ENCODE measurements at places on chromosomes 1 and 21.
A peak's percentile ranks its signal among the peaks of the same experiment; 100 is the strongest.

- DNase-seq = no peak
Measured at GRCh38 chr1:107870696-107871095, 94.3 kb downstream of the VAV3 start.

GRCh38 chr1:103467100-103467499, 58.4 kb upstream of the RNPC3 start:
- DNase-seq = no peak

DNA sequence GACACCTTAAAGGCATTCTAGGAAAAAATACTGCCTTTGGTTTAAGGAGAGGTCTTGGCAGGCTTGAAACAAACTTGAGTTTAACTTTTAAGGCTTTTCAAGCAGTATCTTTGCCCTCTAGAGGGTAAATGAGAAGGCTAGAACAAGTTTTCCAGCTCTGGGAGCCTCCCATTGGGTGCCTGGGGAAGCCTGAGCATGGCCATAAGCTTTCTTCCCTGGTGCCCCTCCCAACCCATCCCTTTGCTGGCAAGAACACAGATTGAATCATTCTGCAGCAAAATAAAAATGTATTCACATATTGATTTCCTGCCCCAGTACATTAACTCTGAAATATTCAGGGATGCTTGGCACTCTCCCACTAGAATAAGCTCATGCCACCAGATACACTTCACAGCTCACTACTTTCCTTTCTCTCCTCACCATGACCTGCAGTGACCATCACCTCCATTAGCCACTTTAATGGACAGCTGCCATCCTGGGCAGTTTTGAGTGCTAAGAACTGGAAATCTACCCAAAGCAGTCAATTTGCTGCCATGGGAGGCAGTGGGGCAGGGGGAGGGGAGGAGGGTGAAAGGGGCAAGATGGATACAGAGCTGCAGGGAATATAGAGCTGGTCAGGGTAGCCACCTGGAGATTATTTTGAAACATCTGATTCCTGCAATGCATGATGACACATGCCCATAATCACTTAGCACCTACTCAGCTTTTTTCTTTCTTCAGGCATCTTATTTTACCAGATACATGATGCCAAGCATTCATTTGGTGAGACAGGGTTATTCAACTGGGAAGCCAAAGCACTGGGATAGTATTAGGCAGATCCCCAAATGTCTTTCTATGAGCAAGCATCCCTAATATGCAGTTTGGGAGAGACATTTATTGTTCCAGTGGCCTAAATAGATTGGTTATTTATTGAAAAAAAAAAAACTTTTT, 140.6 kb downstream of the SYT2 start:
- no peak for DNase-seq

DNA sequence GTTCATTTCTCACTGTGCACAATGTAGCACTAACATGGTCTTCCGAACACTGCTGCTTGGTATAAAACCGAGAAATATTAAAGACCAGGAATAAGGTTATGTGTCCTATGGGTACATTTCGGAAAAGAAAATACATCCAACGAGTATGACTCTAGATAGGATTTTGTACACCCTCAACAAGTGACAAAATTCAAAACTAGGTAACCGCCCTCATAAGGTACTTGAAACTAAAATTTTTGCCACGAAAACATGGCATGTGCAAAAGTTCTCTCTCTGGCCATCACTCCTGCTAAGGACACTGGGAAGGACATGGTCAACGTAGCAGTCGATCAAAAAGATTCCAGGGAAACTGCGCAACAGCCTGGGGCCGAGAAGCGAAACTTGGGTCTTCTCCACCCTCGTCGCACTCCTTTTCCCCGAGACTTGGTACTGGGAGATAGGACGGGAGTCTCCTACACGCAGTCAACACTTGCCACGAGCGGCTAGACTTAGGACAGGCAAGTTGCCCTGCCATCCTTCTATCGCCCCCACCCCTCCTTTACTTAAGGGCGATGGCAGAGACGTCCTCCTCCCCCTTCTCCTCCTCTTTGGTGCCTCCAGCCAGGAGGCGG, 338 bp upstream of the TOR1AIP1 start:
- DNase-seq = peak; percentile 63

- no peak for DNase-seq
Measured at GRCh38 chr1:208841436-208841835, 597.3 kb upstream of the PLXNA2 start.

DNA sequence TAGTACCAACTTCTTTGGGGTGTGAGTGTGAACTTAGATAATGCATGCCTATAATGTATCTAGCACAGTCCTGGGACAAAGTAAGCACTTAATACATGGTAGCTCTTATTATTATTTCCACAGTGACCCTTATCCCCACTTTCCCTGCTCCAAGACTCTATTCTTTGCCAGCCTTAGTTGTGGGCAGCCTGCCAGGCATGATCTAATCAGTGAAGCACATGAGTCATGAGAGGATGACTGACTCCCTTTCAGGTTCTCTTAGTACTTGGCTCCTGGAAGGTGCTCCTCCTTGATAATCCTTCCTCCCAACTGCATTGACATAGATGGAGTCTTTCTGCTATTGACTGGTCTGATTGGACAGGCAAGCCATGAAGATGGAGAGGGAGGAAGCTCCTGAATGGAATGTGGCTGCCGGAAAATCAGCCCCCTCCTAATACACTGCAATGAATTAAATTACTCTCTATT, 17.4 kb upstream of the GNG12 start:
- no peak for DNase-seq

GRCh38 chr1:171800342-171800741, 18.9 kb downstream of the METTL13 start:
- DNase-seq = no peak

DNA sequence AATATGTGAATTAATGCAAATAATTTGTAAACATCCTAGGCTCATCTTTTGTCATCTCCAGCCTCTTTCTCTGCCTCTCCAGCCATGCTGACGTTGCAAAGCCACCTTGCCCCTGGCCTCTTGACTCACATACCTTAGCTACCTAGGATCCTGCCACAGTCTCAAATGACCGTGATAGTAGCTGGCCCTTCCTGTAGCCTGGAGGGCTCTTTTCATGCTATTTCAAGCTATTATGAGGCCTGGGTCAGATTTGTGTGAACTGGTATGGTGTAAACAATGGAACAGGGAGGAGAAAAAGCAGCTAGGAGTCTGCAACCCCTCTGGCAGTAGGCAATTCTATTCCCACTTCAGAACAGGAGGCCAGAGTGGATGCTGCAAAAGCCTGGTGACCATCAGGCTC, 337.7 kb downstream of the DISC1 start:
- no peak for DNase-seq

- no peak for DNase-seq
Measured at GRCh38 chr1:116408193-116408592, 35.1 kb downstream of the ATP1A1 start.

DNA sequence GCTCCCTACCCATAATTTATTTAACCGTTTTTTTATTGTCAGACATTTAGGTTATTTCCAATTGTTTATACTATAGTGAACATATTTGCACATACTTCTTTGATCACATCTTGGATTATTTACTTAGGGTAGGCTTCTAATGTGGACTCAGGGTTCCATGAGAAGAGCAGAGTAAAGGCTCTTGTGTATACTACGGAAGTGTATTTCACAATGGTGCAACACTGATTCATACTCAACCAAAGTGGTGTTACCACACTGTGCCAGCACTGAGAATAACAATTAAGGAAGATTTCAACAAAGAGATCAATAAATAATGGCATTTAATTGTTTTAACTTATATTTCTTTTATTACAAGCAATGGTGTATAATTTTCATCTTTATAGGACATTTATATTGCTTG, 251.2 kb downstream of the ZNF326 start:
- no peak for DNase-seq

DNA sequence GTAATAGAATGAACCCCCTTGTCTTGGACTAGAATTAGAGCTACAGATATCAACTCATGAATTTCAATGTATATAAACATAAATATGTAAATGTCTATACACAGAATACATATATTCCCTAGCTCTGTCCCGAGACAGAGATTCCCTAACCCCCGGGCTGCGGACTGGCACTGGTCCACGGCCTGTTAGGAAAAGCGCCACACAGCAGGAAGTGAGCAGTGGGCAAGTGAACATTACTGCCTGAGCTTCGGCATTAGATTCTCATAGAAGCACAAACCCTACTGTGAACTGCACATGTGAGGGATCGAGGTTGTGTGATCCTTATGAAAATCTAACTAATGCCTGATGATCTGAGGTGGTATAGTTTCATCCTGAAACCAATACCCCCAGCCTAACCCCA, 51.2 kb downstream of the PIK3R3 start:
- DNase-seq = no peak

DNA sequence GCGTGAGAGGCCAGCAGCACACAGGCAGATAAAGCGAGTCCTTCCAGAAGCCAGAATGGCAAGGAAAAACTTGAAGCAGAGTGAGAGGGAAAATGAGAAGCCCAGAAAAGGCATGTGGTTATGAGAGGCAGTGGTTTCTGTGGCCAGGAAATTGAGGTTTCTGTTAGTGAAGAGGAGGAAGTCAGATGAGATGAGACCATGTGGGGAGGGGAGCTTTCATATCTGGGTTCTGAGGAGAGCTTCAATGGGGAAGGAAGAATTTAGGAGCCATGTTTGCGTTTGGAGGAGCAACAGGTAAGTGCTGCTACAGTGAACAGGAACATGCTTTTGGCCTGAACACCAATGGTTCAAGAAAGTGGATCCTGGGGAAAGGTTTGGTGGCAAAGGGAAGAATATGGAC, 6.1 kb upstream of the CD1A start:
- no peak for DNase-seq

- DNase-seq = no peak
Measured at GRCh38 chr1:221729771-221730330, 12.0 kb downstream of the DUSP10 start.

DNA sequence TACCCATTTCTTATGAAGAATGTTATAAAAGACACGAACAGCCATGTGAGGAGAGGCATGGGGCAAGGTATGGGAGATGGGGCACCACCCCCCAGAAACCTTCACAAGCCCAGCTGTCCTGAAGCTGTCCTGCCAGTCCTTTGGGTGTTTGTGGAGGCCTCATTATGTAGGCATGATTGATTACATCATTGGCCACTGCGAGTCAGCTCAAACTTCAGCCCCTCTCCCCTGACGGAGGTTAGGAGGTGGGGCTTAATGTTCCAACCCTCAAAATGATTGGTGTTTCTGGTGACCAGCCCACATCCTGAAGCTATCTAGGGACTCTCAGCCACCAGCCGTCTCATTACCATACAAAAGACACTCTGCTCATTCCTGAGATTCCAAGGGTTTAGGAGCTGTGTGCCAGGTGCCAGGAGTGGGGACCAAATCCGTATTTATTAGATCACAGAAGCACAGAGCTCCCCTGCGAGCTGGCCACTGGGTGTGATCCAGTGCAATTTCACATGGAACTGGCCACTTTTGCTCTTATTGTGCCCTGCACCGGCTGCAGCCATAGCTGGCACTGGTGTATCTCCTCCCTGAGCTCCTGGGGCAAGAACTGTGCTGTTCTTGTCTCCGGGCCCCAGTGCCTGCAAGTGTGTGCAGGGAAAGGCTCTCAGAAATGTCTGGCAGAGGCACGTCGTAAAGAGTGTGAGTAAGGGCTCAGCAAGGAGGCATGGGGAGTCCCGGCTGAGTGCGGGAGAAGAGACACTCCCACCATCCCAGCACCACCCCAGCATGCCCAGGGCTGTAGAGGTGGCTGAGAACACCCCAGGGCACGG, 10.5 kb downstream of the KIAA1614 start:
- no peak for DNase-seq
